Coronary artery (tissue), 2 donors: ENCODE measurements at places on chromosomes 1 and 21.

GRCh38 chr1:205917466-205918238 lies 25.6 kb downstream of the SLC26A9 start:
- DNase-seq = no peak

DNA sequence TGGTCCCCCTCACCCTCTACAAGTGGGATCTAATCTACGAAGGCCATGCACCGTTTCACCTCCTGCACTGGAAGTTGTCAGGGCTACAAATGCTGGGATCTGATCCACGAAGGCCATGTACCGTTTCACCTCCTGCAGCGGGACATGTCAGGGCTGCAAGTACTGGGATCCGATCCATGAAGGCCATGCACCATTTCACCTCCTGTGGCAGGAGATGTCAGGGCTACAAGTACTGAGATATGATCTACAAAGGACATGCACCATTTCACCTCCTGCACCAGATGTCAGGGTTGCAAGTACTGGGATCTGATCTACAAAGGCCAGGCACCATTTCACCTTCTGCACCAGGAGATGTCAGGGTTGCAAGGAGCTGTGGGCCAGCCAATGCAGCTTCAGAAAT lies 7.0 kb downstream of the ALDH4A1 start:
- no peak for DNase-seq

DNA sequence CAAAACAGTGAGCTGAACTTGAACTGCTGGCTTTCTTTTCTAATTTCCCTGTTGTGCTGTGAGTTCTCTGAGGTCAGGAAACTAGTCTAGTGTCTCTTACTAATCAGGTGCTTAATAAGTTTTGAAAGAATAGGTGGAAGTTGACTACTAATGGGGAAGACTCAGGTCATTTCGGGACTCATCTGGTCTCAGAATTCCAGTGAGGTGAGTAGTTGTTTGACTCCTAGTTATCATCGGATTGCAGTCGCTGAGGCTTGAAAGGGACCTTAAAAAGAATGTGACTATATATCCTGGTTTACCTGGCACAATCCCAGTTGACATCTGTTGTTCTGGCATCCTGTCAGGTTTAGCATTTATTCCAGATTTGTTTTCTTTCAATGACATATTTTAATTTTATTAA lies 81.4 kb upstream of the SPAG17 start:
- no peak for DNase-seq

GRCh38 chr1:39105061-39105840 lies 79.1 kb downstream of the NDUFS5 start:
- DNase-seq = peak; percentile 85

- no peak for DNase-seq
Observed at GRCh38 chr21:23008601-23009202, 2010.5 kb downstream of the NCAM2 start.

- DNase-seq = no peak
Observed at GRCh38 chr1:248918131-248918530, 12.1 kb downstream of the PGBD2 start.

- DNase-seq = peak; percentile 57
Observed at GRCh38 chr1:38800720-38801671, 58.6 kb downstream of the RRAGC start.

GRCh38 chr1:63928186-63929105 lies 154.6 kb downstream of the ROR1 start:
- no peak for DNase-seq

DNA sequence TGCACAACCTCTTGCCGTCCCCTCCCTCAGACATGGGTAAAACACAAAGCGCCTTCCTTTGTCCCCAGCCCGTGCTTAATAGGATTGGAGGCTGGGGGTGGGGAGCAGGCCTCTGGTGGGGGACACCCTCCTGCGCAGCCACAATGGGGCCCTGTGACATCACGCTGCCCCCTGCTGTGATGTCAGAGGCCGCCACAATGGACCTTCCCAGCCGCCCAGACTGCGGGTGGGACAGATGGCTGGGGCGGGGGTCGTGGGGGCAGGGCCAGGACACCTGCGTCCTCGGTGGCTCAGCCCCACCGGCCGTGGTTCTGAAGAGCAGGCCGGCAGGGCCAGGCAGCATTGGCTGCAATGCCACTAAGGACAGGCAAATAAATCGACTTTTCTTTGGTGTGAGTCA lies 39.9 kb downstream of the EPHA2 start:
- DNase-seq = no peak

- DNase-seq = no peak
Observed at GRCh38 chr1:113040041-113040440, 33.0 kb upstream of the LRIG2 start.

GRCh38 chr1:206012086-206012859 lies 9.1 kb upstream of the RAB7B start:
- DNase-seq = peak; percentile 65

DNA sequence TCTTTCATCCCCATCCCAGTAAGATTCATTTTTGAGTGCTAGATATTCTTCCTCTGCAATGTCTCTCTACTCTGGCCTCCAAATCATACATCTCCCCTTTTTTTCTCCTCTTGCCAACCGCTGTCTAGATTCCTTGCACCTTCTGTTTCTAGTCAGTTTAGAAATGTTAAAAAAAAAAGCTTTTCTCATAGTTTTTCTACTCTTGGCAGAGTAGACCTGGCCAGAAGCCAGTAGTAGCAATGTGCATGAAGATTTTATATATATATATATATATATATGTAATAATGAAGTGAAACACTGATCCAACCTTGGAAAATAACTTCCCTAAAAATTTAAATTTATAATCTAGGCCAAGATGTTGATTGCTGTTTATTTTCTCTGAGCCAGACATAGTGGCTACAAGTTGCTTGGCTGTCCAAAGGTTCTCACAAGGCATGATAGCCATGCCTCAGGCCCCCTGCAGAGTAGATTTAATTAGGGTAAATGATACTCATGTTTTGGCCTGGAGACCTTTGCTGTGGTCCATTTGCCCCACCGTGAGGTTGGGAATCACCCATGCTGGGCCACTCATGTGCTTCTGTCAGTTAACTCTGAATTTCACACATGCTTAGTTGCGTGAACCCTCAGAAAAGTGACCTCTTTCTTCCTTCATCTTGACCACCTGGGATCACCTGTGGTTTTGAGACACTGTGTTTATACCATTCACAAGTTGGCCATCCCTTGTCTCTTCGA lies 103.4 kb upstream of the KCNE2 start:
- no peak for DNase-seq

- no peak for DNase-seq
Observed at GRCh38 chr1:71908303-71908702, 374.0 kb downstream of the NEGR1 start.

DNA sequence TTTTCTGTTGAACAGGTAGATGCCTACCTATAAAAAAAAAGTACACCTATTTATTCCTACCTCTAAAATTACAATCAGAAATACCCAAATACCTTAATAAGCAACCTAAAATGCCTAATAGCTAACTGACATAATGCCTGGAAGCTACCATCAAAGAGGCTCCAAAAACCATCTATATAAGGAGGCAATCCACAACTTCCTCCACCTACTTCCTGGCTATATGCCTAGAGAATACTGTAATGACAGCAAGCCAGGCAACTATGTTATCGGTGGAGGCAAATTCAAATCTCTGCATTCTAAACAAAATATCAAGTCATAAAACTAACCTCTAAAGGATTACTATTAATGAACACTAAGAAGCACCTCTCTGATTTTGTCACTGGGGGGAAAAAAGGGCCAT lies 10.1 kb downstream of the ZNF644 start:
- no peak for DNase-seq

GRCh38 chr1:53672243-53672642 lies 66.7 kb downstream of the GLIS1 start:
- DNase-seq = no peak

DNA sequence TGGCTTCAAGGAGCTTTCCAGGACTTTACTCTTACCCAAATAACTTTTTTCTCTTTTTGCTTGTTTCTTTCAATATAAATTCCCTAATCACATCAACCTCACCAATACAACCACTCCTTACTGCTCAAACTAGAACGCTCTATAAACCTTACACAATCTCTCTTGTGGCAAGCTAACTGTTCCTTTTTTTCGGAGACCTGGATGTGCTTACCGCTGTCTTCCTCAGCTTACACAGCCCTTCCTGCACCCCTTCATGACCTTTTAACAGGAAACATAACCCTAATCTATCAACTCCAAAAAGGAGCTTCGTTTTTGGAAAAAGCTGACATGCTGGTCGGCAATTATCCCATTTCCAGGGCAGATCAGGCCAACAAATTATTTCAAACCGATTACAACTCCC lies 24.1 kb upstream of the SLC2A5 start:
- DNase-seq = no peak

DNA sequence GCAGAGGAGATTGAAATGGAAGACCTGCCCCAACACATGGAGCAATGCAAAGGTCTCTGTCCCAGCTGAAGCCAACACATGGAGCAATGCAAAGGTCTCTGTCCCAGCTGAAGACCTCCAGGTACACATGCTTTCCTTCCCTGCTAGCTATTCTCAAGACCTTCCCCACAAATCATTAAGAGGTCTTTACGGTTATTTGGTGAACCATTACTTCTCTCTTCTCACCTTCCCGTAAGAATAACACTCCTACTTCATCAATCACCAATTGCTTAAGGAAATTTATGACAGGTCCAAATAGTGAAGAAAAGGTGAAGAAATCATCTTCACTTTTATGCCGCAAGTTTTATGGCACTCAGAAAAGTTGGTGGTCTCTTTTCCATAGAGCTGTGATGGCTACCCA lies 138.8 kb downstream of the NTPCR start:
- DNase-seq = no peak

GRCh38 chr1:29162476-29163138 lies 19.1 kb downstream of the SRSF4 start:
- DNase-seq = no peak

GRCh38 chr21:17679002-17679600 lies 66.4 kb upstream of the BTG3 start:
- DNase-seq = no peak

GRCh38 chr1:35561972-35562680 lies 4.5 kb downstream of the NCDN start:
- DNase-seq = no peak

- no peak for DNase-seq
Observed at GRCh38 chr1:210600421-210601159, 271.9 kb downstream of the HHAT start.

DNA sequence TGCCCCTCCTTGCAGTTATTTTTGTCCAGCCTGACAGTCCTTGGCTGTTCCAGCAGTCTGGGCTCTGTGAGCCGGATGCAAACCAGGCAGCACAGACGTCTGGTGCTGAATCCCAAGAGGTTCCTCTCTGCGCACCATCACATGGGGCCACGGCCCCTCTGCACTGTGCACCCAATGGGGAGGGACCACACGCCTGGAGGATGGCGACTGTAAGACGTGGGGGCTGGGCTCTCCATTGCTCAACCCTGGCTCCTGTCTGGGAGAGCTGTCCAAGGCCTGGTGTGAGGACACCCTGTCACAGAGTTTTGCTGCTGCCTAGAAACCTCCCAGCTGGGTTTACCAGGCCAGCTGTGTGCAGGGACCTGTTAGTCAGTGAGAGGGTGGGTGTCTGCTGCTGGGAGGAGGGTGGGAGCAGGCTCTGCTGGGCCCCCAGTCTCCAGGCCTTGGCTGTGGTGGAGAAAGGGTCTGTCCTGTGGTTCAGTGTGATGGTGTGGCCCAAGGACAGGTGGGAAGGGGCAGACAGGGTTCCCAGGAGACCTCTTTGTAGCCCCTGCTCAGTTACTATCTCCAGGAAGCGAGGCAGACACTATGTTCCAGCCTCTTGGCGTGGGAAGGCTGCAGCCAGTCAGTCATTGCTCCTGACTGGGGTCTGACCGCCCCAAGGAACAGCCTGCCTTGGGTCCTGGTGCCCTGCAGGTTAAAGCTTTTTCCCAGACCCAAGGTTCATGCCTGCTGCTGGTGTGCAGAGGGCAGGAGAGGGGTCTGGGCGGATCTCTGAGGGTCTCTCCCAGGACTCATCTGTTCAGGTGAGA lies 13.8 kb downstream of the HEYL start:
- DNase-seq = peak; percentile 99

- DNase-seq = no peak
Observed at GRCh38 chr1:200654660-200655059, 15.0 kb downstream of the DDX59 start.

DNA sequence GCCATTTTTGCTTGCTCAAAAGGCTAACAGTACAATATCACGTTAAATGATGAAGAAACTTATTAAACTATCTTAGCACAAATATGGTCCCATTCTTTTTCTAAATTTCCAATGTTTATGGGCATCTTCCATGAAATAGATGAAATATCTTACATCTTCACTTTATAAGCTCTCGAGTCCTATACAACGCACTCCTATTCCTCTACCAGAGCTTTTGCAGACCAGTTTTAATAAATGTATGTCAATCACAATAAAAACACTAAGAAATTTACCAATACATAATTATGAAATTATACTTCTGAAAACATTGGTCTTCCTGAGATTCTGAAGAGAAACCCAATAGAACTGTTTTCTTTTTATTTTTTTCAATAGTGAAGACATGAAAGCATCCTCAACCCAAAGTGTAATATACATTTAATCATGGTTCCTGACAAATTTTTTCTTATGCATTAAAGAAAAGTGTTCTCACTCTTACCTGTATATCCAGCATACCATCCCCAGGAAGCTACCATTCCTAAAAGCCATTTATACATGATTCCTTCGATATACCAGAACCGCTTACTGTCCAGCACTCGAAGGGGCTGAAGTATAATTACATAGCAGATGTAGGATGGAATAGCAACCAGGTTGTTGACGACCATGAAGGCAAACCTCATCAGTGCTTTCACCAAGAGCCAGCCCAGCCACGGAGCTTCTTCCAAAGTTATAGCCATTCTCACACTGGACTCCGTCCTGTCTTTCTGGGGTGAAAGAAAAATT lies 1.8 kb downstream of the LPGAT1 start:
- DNase-seq = no peak

DNA sequence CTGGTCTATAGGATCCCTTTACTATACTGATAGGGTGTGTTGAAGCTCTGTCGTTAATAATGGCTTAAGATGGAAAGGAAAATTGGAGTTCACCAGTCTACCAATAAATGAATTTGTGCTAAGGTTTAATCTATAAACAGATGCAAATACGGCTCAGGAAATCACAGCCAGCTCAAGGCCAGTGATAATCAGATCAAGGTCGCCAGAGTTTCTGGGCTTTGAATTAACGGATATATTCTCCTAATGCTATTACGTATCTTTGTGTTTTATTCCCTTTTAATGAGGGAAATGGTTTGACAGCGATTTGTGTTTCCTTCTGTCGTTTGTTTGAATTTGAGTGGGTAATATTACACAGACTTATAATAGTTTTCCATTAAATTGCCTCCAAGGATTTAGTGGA lies 279.6 kb downstream of the BACH1 start:
- DNase-seq = no peak

- no peak for DNase-seq
Observed at GRCh38 chr1:88169939-88170338, 514.1 kb upstream of the PKN2 start.

- no peak for DNase-seq
Observed at GRCh38 chr21:33674226-33674625, 31.9 kb downstream of the ITSN1 start.

GRCh38 chr1:26083208-26083607 lies 15.8 kb upstream of the TRIM63 start:
- no peak for DNase-seq
